ENCODE measurements at places on chromosomes 4 and X. TPM values are rescaled to one million over a fixed set of nuclear protein-coding genes. Genes with fewer than 3 reads are reported as not detected.

GRCh38 chrX:42955349-42955748 lies 177.4 kb upstream of the PPP1R2C start:
- H3K27me3 ChIP-seq: no peaks in the 10 kb centered on the region
- H3K36me3 ChIP-seq: no peaks in the 10 kb centered on the region
- no peak overlapping the region for H3K27ac ChIP-seq
- no peak for DNase-seq
- H3K4me1 ChIP-seq: no peaks in the 10 kb centered on the region
- H3K4me3 ChIP-seq: no peak overlapping the region

DNA sequence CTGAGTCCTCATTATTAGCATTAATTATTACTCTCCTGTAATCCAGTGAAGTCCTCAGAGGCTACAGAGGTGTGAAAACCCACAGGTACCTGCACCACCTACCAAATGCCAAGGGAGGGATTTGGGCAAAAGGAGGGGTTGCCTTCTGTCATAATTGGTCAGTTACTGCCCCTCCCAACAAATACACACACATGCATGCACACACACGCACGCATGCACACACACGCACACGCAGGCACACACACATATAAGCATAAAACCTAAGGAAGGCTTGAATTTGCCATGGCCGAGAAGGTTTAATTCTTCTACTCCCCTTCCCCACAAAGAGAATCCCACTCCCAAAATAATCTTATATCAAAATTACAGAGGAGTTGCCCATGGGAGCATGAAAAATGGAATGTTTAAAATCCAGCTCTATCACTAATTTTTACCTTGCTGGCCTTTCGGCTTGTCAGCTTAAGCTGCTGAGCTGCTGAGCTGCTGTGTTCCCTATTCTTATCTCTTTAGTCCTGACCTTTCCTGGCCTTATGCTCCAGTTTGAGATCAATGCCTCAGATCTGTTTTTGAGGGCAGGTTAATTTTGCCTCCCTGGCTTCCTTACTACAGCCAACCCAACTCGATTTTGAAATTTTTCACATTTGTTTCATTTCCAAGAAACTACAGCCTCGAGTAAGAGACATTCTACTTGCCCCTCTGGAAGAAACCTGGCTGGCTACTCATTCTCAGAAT lies 95.0 kb downstream of the CAMK2D start:
- no peak overlapping the region for H3K27ac ChIP-seq
- H3K27me3 ChIP-seq: no peaks in the 10 kb centered on the region
- no peaks in the 10 kb centered on the region for H3K4me1 ChIP-seq
- H3K36me3 ChIP-seq: no peaks in the 10 kb centered on the region
- no peak overlapping the region for H3K4me3 ChIP-seq
- DNase-seq: no peak

- H3K4me3 ChIP-seq: no peak overlapping the region
These were observed 111.8 kb upstream of the HUWE1 start for GRCh38 chrX:53798281-53798680.

GRCh38 chr4:106080376-106080775 lies 185.1 kb downstream of the NPNT start:
- no peak overlapping the region for H3K27ac ChIP-seq
- no peak for DNase-seq
- no peaks in the 10 kb centered on the region for H3K4me1 ChIP-seq
- H3K27me3 ChIP-seq: no peaks in the 10 kb centered on the region
- H3K4me3 ChIP-seq: no peak overlapping the region

- no peak overlapping the region for H3K27ac ChIP-seq
- H3K4me3 ChIP-seq: no peak overlapping the region
- no peaks in the 10 kb centered on the region for H3K27me3 ChIP-seq
- DNase-seq: no peak
- H3K36me3 ChIP-seq: no peaks in the 10 kb centered on the region
These were observed 31.4 kb downstream of the HMX1 start for GRCh38 chr4:8840006-8840793.

GRCh38 chrX:39716802-39717540 lies 380.8 kb downstream of the BCOR start:
- H3K36me3 ChIP-seq: no peaks in the 10 kb centered on the region
- H3K27me3 ChIP-seq: peaks cover 6% of the 10 kb centered on the region
- H3K27ac ChIP-seq: no peak overlapping the region
- no peak for DNase-seq
- H3K4me3 ChIP-seq: no peak overlapping the region
- H3K4me1 ChIP-seq: no peaks in the 10 kb centered on the region

DNA sequence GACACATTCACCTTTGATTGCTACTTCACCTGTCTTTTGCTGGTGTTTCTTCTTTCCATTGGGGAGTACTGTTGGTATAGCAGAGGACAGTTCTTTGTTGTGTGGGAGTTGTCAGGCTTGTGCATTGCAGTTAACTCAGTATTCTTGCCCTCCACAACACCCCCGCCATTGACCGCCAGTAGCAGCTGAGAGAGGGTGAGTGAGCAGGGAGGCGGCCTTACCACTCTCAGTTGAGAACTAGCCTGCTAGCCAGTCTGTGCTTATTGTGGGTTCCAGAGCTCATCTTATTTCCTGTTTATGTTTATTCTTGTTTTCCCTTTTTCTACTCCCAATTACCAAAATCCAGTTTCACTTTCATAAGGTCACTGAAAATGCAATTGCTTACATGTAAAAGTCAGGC lies 52.2 kb downstream of the STIM2 start:
- no peak overlapping the region for H3K4me3 ChIP-seq
- H3K27me3 ChIP-seq: no peaks in the 10 kb centered on the region
- H3K4me1 ChIP-seq: no peaks in the 10 kb centered on the region
- no peak overlapping the region for H3K27ac ChIP-seq
- no peaks in the 10 kb centered on the region for H3K36me3 ChIP-seq
- DNase-seq: no peak

DNA sequence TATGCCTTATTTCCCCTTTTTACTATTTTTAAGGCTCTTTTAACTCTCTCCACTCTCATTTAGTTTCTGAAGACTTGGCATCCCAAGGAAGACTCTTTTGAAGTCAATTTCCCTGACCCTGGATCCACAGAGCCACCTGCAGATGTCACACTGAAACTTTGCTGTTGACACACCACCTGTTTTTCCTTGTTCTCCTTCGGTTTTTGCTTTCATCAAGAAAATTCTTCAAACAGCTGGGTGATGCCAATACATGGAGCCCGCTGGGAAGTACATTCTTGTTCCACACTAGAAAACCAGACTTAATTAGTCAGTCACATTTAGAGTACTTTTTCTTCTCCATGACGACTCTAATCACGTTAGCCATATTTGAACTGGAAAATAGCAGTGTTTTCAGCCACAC lies 293.9 kb downstream of the PDGFC start:
- H3K4me3 ChIP-seq: no peak overlapping the region
- no peak for DNase-seq
- H3K4me1 ChIP-seq: peaks cover 11% of the 10 kb centered on the region
- peak overlapping the region; percentile 39 for H3K27ac ChIP-seq
- no peaks in the 10 kb centered on the region for H3K36me3 ChIP-seq

DNA sequence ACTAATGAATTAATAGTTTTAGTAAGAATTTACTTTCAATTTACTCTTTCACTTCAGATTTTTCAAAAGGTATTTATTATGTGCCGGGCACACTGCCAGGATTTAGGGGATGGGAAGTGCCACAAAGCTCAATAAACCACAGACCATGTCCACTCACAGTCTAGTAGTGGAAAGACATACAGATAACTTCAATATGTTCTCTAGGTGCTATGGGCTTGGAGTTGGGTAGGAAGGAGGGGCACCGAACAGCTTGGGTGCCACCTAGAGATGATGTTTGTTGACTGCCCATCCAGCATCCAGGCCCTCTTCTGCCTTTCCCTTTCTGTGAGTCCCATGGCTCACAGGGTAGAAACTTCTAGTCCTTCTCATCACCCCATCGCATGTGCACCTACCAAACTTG lies 17.8 kb downstream of the MFAP3L start:
- H3K4me1 ChIP-seq: no peaks in the 10 kb centered on the region
- peak; percentile 30 for DNase-seq
- no peaks in the 10 kb centered on the region for H3K36me3 ChIP-seq
- no peak overlapping the region for H3K4me3 ChIP-seq

DNA sequence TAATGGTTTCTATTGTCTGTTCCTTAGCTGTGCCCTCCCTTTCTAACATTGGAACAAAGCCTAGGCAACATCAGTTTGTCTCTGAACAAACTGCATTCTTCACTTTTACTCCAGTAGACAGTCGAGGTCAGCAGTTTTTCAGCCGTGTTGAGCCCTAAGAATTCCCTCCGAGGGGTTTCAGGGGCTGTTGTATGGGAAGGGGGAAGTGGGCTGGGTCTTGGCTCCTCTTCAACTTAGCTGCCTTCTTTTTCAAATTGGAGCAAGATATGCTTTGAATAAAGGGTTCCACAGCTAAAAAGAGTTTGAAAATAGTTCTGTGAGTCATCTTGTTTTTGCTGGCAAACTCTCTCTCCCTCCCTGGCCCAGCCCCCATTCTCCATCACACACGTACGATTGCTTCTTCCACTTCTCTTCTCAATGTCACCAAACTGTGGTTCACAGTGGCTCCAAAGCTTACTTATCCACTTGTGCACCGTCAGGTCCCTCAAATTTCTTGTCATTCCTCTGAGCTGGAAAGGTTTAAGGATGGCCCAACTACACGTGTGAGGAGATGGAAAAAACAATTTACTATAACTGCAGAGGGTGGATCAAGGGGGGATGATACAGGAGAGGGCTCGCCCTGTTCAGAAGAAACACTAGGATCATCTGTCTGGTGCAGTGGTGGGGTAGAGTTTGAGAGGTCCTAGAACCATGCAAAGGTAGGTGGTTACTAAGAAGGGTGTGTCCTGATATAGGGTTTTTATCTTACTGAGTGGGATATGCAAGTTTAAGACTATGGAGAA lies 9.2 kb upstream of the MAML3 start:
- no peaks in the 10 kb centered on the region for H3K4me1 ChIP-seq
- DNase-seq: no peak

GRCh38 chr4:108425988-108426387 lies 194.4 kb upstream of the RPL34 start:
- no peak overlapping the region for H3K27ac ChIP-seq
- H3K4me3 ChIP-seq: no peak overlapping the region
- H3K27me3 ChIP-seq: no peaks in the 10 kb centered on the region
- DNase-seq: no peak
- no peaks in the 10 kb centered on the region for H3K36me3 ChIP-seq

GRCh38 chr4:7559741-7560395 lies 125.1 kb upstream of the PSAPL1 start:
- no peaks in the 10 kb centered on the region for H3K36me3 ChIP-seq
- peak; percentile 27 for DNase-seq

DNA sequence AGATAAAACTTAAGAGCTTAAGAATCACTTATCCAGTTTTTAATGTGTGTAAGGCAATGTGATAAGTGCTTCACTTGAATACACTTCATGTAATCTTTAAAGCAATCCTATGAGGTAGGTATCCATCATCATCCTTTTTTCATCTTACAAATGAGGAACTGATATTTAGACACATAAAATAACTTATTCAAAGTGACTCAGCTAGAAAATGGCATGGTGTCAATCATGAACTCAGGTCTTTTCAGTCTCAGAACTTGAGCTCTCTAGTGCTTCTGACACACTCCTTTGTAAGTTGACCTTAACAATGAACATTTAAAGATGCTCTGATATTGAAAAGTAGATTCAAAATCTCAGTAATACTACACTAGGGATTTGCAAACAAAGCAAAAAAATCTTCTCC lies 224.8 kb upstream of the TEX13C start:
- no peak for DNase-seq
- H3K27ac ChIP-seq: no peak overlapping the region
- H3K27me3 ChIP-seq: no peaks in the 10 kb centered on the region
- H3K36me3 ChIP-seq: no peaks in the 10 kb centered on the region
- no peak overlapping the region for H3K4me3 ChIP-seq
- no peaks in the 10 kb centered on the region for H3K4me1 ChIP-seq

DNA sequence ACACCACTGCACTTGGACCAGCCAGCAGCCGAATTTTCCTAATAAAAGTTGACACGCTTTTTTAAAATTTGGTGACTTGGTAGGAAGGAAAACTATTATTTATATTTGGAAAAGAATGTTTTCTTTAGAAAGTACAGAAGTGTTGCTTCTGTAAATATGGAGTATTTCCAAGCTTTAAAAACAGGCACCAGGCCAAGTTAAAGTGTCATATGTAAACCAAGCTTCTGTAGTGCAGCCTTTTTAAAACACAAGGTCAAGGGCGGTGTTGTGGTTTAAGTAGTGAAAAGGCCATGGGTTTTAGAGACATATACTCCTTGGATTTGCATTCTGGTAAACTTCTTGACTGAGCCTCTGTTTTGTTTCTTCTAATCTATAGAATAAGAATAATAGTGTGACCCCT lies 62.7 kb downstream of the TRIM2 start:
- no peak for DNase-seq
- no peak overlapping the region for H3K4me3 ChIP-seq
- no peaks in the 10 kb centered on the region for H3K27me3 ChIP-seq
- H3K4me1 ChIP-seq: peaks cover 19% of the 10 kb centered on the region

GRCh38 chr4:108146819-108147218 lies 21.9 kb downstream of the LEF1 start:
- no peak overlapping the region for H3K4me3 ChIP-seq
- no peak for DNase-seq
- H3K27ac ChIP-seq: no peak overlapping the region
- H3K4me1 ChIP-seq: no peaks in the 10 kb centered on the region

DNA sequence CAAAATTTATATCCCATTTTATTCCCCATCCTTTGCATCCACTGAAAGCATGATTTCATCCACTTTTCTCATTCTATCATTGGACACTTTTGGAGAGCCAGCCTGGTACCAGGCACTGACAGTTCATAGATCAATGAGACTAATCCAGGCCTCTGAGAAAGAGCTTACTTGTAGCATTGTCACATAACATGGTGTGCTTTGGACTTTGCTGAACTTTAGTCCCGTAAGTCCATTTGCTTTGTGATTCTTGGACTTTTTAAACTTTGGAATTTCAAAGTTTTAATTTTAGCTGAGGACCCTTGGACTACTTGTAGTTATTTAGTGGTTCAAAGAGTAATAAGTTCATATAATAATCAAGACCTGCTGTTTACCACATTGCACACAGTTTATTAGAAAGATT lies 11.5 kb downstream of the LIAS start:
- no peak overlapping the region for H3K27ac ChIP-seq
- no peaks in the 10 kb centered on the region for H3K36me3 ChIP-seq
- no peak overlapping the region for H3K4me3 ChIP-seq
- DNase-seq: no peak

- H3K27ac ChIP-seq: no peak overlapping the region
- no peak overlapping the region for H3K4me3 ChIP-seq
- no peaks in the 10 kb centered on the region for H3K4me1 ChIP-seq
These were observed 120.7 kb downstream of the NKX6-1 start for GRCh38 chr4:84378356-84378755.

CYTL1 gene
- total RNA-seq: not detected

POU4F2 gene
- not detected for total RNA-seq

SHROOM4 gene
- total RNA-seq: 3.2 TPM

NSG1 gene
- not detected for total RNA-seq

RIBC1 gene
- total RNA-seq: 1.2 TPM

VEGFD gene
- total RNA-seq: 1.6 TPM

PRDM8 gene
- total RNA-seq: 1.8 TPM

DACH2 gene
- not detected for total RNA-seq

KCNIP4 gene
- not detected for total RNA-seq

EGF gene
- total RNA-seq: 1.6 TPM

TCEAL3 gene
- 9.1 TPM for total RNA-seq

AKAP14 gene
- total RNA-seq: not detected

PSAPL1 gene
- not detected for total RNA-seq

SOX3 gene
- not detected for total RNA-seq
